ENCODE measurements at places on chromosomes 7 and 10. TPM values are rescaled to one million over a fixed set of nuclear protein-coding genes. Genes with fewer than 3 reads are reported as not detected.

DNA sequence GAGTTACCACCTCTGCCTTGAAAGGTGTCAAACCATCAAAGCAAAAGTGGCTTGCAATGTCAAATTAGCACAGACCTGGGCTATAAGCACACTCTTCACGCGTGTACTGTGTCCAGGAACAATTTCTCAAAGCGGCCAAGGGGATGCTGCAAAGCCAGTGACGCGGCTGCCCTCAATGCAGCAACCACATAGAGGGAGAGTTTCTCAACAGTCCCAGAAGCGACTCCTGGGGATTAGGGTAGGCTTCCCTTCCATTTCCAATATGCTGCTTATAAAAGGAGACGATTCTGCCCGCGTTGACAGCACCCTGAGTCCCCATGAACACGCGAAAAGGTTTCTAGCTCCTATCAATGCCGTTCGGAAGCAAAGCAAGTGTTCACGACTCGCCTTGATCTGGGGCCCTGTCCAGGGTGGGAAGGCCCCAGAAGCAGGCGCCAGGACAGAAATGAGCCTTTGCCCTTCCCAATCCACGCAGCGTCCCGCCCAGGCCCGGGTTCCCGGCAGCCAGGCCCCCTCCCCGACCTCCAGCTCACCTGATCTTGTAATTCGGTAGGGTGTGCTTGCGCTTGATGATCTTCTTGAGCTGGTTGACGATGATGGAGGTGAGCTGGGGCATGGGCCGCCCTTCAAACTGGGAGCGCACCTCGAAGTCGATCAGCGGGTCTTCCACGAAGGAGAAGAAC, 1.3 kb downstream of the PDZD8 start:
- DNase-seq, result peak; percentile 57

- DNase-seq, result no peak
Measured at GRCh38 chr7:22208799-22209198, 148.2 kb downstream of the RAPGEF5 start.

DNA sequence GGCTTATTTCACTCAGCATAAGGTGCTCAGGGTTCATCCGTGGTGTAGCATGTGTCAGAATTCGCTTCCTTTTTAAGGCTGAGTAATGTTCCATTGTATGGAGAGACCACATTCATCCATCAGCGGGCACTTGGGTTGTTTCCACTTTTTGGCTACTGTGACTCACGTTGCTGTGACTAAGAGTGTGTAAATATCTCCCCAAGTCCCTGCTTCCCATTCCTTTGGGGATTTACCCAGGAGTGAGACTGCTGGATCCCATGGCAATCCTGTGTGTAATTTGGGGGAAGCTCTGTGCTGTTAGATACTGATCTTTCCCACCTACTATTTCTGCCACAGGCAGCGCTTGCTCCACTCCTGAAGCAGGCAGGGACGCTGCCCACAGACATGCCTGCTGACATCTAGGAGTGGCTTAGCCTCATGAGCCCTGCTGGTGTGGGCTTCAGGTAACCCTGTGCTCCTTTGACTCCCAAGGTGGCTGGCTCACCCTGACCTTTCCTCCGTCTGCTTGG, 346.0 kb downstream of the FRMD4A start:
- DNase-seq, result no peak

SLC39A12 gene
- not detected for total RNA-seq

CRHR2 gene
- total RNA-seq, result not detected
